Epithelial cell of alveolus of lung (primary cell): ENCODE measurements at places on chromosomes 3 and 15. TPM values are rescaled to one million over a fixed set of nuclear protein-coding genes. Genes with fewer than 3 reads are reported as not detected.

Gene FGF12
- total RNA-seq, result 0.52 and 2.9 TPM in 2 replicates

Gene KBTBD8
- 0.48 and 1.8 TPM in 2 replicates for total RNA-seq

Gene ANKUB1
- not detected in 2 replicates for total RNA-seq

Gene GOLGA6B
- not detected in 2 replicates for total RNA-seq

Gene MYL3
- 14.3 TPM in 1 of 2 replicates, not detected in the other for total RNA-seq

Gene TFG
- total RNA-seq, result 92.0 and 130 TPM in 2 replicates

Gene CYP1A2
- total RNA-seq, result not detected in 2 replicates

Gene NR2E3
- total RNA-seq, result not detected in 2 replicates

Gene PP2D1
- not detected in 2 replicates for total RNA-seq

Gene SAMD7
- total RNA-seq, result not detected in 2 replicates

Gene CHL1
- 0.39 and 19.6 TPM in 2 replicates for total RNA-seq

Gene GRM2
- total RNA-seq, result 0.24 TPM in 1 of 2 replicates, not detected in the other

Gene CCR8
- total RNA-seq, result not detected in 2 replicates

Gene ZFAND6
- 70.3 and 105 TPM in 2 replicates for total RNA-seq

Gene FAM81A
- 0.08 and 0.65 TPM in 2 replicates for total RNA-seq
